Stimulated activated CD8-positive, alpha-beta memory T cell treated with anti-CD3 and anti-CD28 coated beads, Interleukin-4, amount 100 ng/mL, for 1 hour (primary cell): ENCODE measurements at places on chromosomes 11 and 22.

GRCh38 chr11:67631853-67632174 lies 2.1 kb upstream of the NUDT8 start:
- DNase-seq: no peak

DNA sequence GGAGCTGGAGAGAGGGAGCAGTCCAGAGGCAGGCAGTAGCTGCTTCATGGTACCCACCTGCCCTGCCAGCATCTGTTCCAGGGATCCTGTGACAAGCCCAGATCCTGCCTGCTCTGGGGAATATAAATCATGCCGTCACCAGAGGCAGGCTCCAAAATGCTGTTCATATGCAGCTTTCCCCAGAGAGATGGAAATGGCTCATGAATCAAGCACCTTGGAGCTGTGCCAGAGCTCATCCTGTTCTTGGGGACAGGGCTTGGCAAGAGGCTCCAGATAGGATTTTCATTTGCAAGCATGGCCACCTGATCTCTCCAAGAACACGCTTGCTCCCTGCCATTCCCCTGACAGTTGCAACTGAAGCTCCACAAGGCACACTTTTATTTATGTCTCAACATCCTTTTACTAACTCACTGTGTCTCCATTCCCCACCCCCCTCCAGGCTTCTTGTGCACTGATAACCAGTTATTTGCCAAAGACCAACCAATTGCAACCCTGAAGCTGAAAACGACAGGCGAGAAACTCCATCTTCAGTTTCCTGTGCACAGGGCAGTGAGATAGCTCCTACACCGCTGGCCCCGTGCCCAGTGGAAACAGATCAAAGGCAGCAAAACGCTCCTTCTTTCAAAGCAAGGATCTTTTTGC lies 115.8 kb upstream of the PITPNB start:
- no peak for DNase-seq

DNA sequence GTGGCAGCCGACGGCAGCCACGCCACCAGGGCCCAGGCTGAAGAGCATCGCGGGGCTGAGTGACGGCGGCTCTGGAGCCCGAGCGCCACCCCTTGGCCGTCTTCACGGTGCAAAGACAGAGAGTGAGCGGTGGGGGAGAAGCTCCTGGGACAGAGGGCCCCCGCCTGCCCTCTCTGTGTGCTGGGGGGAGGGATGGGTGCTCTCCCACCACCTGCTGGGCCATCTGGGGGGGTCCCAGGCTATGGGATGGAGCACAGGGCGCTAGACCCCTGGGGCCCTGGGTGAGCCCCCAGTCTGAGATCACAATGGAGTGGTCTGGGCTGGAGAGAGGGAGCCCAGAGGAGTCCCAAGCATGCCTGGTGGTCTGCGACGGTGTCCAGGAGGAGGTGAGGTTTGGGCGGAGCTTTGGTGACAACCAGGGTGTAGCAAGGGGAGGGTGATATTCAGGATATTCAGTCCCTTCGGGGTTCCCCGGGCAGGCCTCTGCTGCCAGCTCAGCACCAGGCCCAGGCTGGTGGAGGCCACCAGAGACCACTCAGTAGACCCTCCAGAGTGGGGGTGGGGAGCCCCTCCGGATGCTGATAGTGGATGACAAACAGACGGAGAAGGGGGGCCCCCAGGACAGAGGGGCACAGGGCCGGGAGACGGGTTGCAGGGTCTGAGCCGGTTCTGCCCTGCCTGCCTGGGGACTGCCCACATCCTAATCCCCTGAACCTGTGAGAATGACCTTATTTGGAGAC lies 78.1 kb upstream of the PRR5 start:
- no peak for DNase-seq

DNA sequence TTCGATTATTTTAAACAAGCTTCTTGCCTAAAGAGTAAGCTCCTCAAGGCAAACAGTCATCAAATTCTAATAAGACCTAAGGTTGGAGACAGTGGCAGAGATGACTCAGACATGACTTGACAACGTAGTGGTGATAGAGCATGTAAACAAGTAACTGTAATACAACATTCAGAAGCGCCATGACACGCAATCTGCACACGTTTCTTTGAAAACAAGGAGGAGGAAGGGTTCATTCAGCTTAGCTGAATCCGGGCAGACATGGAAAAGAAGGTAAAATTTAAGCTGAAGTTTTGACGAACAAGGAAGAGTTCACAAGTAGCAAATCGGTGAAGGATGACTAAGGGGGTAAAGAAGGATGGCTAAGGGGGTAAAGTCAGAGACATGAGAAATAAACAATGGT lies 152.4 kb upstream of the ZC3H12C start:
- DNase-seq: no peak

GRCh38 chr11:110508786-110509185 lies 79.0 kb downstream of the FDX1 start:
- no peak for DNase-seq
